Activated B cell treated with CpG ODN at 0.5 μM for 24 hours (primary cell): ENCODE measurements at places on chromosomes 4 and X.

DNA sequence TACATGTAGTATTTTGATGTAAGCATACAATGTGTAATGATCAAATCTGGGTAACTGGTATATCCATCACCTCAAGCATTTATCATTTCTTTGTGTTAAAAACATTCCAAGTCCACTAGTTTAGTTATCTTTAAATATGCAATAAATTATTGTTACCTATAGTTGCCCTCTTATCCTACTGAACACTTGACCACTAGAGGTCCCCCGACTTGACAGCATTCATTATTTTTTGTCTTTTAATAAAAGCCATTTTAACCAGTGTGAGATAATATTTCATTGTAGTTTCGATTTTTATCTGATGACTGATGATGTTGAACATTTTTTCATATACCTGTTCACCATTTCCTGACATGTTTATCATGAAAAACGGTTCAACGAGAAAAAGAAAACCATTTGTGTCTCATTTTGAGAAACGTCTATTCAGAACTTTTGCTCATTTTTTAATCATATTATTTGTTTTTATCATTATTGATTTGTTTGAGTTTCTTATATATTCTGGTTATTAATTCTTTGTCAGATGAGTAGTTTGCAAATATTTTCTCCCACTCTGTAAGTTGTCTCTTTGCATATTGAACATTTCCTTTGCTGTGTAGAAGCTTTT is 199.0 kb upstream of the CXXC4 start:
- DNase-seq: no peak

DNA sequence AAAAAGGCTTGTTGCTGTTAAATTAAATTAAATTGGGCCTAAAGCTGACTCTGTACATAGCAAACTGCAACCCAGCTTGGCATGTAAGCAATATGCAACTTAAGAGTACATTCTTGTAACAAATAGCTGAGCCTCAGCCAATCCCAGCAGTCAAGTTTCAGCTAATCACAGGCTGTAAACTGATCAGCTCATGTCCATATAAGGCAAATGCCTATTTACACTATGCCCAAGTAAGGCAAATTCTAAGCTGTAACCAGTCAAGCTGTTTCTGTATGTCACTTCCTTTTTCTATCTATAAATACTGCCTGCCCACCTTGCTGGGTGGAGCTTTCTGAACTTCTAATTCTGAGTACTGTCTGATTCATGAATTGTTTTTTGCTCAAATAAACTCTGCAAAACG is 429.1 kb upstream of the FTHL17 start:
- no peak for DNase-seq

GRCh38 chr4:56315543-56315942 is 71.7 kb downstream of the AASDH start:
- DNase-seq: no peak

DNA sequence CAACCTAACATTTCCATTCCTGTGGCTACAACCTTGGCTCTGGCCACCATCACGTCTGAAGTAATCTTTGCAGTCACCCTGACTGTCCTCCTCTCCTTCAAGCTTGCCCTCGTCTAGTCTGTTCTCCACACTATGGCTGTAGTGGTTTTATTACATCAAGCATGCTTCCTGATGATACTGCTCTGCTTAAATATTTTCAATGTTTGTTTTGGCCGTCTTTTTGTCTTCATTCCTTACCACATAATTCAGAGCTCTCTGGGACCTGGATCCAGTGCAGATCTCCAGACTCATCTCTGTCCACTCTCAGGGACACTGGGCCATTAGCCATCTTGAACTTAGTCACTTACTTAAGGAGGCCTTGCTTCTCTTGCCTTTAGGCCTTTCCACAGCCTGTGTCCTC is 27.7 kb upstream of the FREM3 start:
- no peak for DNase-seq

DNA sequence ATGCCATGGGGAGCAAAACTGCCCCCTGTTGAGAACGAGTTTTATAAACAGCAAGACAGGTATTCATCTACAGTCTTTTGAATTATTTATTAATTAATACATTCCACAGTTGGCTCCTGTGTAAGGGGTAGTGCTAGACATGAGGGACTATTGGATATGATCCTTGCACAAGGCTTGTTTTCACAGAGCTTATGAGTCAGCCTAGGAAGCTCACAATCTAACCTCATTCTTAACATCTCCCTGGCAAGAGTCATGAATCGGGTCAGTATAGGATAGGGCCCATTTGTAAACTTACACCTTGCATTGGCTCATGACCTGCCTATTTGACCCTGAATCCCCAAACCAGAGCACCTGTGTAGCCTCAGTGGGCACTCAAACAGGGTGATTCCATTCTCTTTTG is 209.1 kb upstream of the HCCS start:
- no peak for DNase-seq

DNA sequence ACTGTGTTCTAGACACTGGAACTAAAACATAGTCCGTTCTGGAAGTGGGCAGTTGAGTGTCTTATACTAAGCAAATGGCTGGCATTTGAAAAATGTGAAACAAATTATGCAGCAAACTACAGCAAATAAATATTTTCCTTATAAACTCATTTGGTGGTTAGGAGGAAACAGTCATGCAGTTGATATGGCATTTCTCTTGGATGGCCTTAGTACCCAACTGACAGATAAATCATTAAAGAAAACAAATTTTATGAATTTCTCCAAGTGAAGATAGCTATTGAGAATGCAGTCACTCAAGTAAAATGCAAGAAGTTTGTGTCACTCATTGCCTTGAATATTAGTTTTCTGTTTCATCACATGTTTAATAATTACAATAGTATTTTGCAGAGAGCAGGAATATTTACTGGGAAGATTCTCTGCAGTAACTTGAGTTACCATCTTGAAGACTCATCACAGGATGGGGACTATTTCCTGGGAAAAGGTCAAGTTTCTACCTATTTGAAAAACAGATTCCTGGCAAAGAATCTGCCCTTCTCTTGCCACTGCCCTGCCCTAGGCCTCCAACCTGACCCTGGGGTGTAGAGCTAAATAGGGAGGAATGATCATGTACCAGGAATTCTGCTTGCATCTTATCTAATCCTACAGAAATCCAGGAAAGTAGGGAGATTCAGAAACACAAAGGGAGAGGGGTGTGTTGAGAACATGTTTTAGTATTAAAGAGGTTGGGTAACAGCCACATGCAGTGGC is 105.9 kb downstream of the SH3RF1 start:
- no peak for DNase-seq

DNA sequence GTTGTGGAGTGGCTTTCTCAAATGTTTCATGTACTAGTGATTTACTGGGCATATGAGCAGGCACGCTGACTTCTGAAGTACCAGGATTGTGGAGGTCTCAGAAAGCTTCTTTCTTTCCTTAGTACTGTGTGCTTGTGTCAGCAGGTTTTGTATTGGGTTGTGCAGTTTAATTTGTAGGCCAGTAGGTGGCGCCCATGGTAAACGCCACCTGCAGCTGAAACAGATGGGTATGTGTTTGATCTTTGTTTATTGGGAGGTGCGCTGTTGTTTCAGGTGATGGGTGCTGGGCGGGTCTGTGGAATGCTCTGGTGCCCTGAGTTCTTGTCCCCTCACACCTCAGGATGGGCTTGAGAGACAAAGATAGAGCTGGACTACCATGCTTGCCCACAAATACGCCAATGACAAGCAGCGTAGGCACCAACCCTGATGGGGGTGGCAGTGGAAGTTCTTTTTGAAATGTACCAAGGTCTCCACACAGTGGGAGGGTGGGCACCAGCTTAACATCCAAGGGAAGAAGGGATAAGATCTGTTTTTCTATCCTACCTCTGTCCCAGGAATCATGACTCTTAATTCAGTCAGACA is 141.5 kb downstream of the RPS6KA6 start:
- DNase-seq: no peak

GRCh38 chr4:96677499-96677898 is 837.6 kb downstream of the PDHA2 start:
- DNase-seq: no peak

- no peak for DNase-seq
These were observed 133.1 kb downstream of the AKAP4 start for GRCh38 chrX:50067435-50068284.

DNA sequence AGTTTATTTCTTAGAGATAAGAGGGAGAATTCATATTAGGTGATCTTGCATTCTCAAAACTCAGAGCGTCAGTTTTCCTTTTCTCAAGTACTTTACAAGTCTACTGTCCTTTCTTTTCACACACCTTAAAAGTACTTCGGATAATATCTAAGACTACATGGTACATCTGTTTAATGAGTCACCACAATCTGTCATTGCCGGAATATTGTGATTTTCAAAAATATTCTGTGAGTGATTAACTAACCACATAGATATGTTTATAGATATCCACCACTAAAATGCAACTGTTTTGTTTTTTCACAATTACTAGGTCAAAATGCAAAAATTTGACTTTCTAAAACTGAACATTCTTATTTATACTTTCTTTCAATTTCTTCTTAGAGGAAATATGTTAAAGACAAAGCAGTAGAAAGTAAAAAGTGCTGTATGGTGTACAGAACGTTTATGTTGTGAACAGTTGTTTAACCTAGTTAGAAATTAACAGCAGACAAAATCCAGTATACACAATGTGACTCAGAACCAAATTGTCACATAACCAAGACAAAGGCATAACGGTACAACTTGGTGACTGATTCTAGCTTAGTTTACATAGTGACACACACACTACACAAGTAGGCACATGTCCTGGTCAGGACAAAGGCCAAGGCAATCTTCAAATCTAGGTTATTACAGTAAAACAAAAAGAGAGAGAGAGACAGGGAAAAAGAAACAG is 482.9 kb downstream of the NAF1 start:
- DNase-seq: no peak

DNA sequence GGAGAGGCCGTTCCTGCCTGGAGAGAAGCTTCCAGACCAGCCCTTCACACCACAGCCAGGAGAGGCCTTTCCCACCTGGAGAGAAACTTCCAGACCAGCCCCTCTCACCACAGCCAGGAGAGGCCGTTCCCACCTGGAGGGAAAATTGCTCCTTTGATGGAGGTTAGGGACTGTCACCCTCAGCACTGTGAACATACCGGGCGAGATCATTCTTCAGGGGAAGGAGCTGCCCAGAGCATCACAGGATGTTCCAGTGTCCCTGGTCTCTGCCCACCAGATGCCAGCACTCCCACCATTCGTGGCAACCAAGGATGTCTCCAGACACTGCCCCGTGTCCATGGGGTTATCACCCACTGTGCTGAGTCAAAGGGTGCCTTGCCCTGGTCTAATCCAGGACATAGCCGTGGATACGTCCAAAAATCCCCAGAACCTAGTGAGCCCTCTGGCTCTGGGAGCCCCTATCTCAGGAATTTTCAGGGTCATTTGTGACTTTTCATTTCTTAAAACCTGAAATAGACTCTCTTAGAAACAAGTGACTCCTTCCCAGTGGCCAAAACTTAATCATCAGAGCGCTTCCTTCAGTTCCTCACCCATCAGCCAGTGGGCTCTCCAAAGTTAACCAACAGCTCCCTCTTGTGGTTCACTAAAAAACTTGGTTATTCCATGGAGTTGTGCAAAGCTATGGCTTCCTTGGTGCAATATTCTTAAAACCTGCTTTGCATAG is 80.2 kb downstream of the CRMP1 start:
- DNase-seq: no peak

- DNase-seq: no peak
These were observed 167.5 kb downstream of the CDS1 start for GRCh38 chr4:84750260-84750959.

GRCh38 chr4:1362046-1362445 is 15.0 kb downstream of the UVSSA start:
- no peak for DNase-seq

DNA sequence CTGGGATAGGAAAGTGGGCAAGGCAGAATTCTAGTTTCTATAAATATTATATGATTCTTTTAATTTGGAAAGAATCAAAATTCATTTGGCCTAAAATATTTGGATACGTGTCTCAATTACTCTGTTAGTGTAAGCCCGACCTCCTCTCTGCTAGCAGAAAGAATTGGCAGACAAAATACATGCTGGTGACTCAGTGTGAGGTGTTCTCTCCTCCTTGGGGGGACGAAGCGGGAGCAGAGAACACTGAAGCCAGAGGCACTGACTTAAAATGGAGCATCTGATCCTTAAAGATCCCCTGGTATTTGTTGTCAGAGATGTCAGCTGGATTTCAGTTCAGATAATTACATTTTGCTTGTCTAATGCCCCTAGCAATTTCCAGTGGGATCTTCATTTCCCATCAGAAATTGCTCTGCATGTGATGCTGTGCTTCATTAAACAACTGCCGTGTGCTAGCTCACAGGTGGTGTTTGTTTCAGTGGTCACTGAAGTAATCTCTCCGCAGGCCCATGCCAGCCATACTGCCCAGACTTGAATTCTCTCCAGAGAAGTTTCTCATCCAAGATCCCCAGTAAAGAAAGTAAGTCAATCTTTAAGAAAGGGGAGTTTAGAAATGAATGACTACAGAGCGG is 188.7 kb upstream of the TLL1 start:
- no peak for DNase-seq

- no peak for DNase-seq
These were observed 3.2 kb downstream of the SPON2 start for GRCh38 chr4:1169171-1169671.

DNA sequence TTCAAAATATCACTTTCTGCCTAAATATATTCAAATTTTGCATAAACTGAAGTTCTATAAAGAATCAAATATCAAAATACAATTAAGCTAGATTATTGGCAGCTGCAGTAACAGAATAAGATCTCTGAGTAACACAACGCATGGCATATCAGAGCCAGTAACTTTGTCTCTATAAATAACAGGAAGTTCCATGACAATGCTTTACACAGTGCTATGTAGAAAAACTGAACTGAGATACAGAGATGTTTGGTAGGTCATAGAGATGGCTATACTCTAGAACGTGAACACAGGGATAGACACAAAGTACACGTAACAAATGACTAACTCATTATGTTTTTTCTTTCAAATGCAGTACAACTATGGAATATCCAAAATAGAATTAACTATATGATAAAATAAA is 18.2 kb downstream of the UBE2D3 start:
- DNase-seq: no peak

- no peak for DNase-seq
These were observed 367.0 kb downstream of the BCOR start for GRCh38 chrX:39730662-39731329.

DNA sequence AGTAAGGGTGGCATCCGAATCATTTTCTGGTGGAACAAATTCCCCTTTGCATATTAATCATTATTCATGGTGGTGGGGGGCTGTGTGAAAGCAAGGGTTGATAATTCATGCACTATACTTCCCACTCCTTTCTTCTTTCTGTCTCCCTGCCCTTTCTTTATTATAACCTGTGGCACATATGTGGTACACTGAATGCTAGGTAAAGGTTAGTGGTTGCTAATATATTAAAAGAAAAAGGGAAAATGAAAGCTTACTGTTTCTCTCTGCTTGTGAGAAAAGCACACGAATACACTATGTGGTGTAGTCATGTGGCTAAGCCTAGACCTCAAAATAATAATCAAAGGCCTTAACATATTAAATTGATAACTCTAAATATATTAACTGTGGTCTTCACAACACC is 178.4 kb upstream of the RPS6KA3 start:
- DNase-seq: no peak

DNA sequence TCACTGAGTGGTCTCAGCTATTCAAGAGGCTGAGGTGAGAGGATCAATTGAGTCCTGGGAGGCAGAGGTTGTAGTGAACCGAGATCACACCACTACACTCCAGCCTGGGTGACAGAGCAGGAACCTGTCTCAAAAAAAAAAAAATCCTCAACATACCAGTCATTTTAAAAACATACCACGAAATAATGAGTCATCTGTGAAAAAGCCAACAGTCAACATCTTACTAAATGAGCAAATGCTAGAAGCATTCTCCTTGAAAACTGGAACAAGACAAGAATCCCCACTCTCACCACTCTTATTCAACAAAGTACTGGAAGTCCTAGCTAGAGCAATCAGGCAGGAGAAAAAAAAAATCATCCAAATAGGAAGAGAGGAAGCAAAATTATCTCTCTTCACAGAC is 104.0 kb upstream of the ARHGEF9 start:
- no peak for DNase-seq
